ENCODE measurements at places on chromosomes 12 and 14.

GRCh38 chr12:2691345-2692071 lies 103.3 kb upstream of the FKBP4 start:
- H3K36me3 ChIP-seq, result peaks cover 46% of the 10 kb centered on the region
- no peaks in the 10 kb centered on the region for H3K4me1 ChIP-seq
- H3K27me3 ChIP-seq, result no peaks in the 10 kb centered on the region
- no peak for DNase-seq
- no peak overlapping the region for H3K4me3 ChIP-seq

- H3K4me3 ChIP-seq, result no peak overlapping the region
- H3K36me3 ChIP-seq, result no peaks in the 10 kb centered on the region
These were observed 164.2 kb upstream of the SOX5 start for GRCh38 chr12:24113701-24114100.

DNA sequence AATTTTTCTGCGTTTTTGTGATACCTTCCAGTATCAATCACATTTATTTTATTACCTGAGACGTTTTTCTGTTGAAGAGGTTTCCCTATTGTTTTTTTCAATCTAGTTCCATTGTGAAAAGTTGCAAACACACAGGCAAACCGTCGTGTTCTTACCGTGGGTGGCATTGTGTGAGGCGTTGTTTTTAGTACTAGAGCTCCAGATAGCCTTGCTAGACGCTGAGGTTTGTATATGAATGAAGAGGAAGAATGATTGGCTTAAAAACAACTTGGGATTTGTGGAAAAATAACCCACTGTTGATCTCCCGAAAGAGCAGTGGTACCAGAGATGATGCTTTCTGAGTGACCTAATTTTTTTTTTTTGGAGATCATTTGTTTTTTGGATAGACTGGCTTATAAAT lies 1.0 kb downstream of the SOCS4 start:
- peak overlapping the region; percentile 93 for H3K4me3 ChIP-seq
- H3K27me3 ChIP-seq, result no peaks in the 10 kb centered on the region
- DNase-seq, result no peak
- peaks cover 6% of the 10 kb centered on the region for H3K36me3 ChIP-seq

DNA sequence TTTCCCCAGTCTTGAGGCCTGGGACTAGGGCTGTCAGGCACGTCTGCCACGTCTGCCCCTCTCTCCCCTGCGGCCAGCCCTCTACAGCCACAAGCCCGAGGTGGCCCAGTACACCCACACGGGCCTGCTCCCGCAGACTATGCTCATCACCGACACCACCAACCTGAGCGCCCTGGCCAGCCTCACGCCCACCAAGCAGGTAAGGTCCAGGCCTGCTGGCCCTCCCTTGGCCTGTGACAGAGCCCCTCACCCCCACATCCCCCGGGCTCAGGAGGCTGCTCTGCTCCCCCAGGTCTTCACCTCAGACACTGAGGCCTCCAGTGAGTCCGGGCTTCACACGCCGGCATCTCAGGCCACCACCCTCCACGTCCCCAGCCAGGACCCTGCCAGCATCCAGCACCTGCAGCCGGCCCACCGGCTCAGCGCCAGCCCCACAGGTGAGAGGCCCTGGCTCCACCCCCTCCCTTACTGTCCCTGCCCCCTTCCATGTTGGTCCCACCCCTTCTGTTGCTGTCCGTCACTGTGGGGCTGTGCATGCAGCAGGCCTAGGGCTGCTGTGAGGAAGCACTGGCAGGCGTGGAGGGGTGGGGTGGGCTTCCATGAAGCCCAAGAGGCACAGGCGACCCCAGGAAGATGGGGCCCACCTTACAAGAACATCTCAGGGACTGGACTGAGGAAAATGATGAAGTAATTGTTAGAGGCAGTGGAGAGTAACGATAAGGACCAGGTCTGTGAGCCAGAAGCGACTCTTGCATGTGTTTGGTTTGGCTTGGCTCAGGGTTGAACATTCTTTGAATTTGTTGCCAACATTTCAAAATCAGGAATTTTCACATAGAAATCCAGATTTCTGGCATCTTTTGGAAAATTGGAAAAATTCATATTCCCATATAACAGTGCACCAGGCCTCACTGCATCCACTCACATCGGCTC lies 16.8 kb downstream of the C12orf43 start:
- H3K4me3 ChIP-seq, result no peak overlapping the region
- H3K27me3 ChIP-seq, result no peaks in the 10 kb centered on the region
- no peak for DNase-seq
- H3K4me1 ChIP-seq, result no peaks in the 10 kb centered on the region

- H3K4me1 ChIP-seq, result no peaks in the 10 kb centered on the region
- DNase-seq, result no peak
- H3K36me3 ChIP-seq, result no peaks in the 10 kb centered on the region
- no peaks in the 10 kb centered on the region for H3K27me3 ChIP-seq
- H3K4me3 ChIP-seq, result no peak within 1 kb of the TSS
These were observed at the start of gene RD3L for GRCh38 chr14:103941973-103942736. RD3L (minus strand) TSS chr14:103942529; CDS start chr14:103941695, 834 bp downstream.

DNA sequence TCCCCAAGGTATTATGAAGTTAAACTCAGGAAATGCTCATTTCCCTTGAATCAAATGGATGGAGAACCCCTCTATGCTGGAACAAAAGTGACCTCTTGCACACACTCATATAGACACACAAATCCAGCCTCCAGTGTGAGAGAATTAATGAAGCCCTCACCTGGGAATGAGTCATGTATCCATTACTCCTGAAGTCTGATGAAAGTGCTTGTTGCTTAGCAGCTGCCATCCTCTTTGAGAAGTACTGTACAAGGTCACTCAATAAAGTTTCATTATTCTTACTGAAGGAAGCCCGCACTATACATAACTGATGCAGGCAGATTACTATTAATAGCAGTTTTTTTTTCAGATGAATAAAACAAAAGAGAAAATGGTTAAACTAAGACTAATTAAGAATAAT lies 102.3 kb downstream of the RERG start:
- DNase-seq, result no peak
- no peaks in the 10 kb centered on the region for H3K27me3 ChIP-seq
- no peak overlapping the region for H3K27ac ChIP-seq
- peaks cover 4% of the 10 kb centered on the region for H3K4me1 ChIP-seq
- H3K36me3 ChIP-seq, result no peaks in the 10 kb centered on the region

All from ascending aorta (tissue), 2 donors.